ENCODE measurements at places on chromosomes 6 and 20.

- DNase-seq, result no peak
Measured at GRCh38 chr6:168130697-168131371, 51.8 kb upstream of the FRMD1 start.

DNA sequence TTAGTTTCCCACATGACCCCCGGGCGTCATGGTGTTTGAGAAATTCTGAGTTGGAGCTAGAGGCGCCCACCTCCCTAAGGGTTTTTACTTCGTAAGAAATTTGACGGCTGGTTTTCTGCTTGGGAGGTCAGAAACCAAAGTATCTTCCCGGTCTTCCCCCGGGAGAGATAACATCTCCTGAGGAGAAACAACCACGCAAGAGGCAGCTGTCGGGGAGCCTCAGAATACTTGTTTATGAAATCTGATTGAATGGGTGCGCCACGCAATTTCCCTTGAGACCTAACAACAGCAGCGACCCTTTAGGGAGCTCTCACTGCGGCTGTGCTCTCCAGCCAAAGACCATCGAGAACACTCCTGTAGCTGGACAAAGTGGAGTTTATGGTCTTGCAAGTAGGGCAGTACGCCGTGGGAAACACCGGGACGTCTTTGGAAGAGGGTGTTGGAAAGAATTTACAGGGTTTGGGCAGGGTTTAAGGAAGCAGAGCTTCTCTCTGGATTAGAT is 608 bp upstream of the EIF2S2 start:
- no peak for DNase-seq

DNA sequence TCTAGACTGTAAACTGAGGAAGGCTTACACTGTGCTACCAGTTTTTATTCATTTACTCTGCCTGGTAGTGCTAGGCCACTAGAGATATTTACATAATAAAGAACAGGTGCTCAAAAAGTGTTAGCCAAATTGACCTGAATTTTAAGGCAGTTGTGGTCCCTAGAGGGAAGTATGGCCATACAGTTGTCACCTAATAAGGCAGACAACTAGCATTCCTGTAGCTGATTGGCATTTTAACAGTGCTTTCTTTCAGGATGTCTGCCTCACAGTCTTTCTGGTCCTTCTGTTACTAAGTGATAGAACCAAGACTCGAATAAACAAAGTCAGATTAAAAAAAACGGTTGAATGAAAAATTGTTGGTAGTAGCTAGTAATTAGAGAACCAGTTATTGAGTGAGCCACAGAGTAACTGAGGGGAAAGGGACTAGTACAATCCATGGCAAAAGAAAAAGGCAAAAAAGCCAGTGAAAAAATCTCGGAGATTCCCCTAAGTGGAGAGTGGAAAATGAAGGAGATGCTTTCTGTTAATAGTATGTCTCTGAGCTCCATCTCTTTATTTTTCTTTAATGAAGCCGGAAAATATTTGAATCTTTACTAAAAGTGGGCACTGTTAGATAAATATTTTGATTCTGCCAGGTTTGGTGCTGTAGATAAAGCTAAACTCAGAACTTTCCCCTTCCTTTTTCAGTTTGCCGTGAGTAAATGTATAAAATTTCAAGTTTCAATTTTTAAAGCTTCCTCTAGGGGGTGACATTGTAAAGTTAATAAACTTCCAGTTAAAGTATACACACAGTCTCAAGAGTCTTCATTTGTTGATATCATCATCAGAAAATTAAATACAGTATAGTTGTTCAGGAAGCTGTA is 9.1 kb downstream of the VTA1 start:
- DNase-seq, result no peak

DNA sequence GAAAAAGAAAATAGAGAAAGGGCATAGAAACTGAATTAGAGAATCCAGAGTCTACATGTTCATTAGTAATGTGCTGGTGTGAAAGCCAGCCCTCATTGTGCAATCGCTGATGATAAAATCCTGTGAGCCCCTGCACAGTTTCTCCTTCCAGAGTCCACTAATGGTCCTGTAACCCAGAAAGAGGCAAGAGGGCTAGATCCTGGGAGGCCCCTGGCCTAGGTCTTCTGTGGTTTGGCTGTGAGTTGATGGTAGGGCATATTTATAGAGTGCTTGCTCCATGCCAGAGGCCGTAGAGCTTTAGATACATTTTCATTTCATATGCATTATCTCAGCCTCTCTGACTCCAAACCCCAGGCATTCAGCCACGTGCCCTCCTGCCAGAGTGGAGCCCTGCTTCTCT is 94.9 kb upstream of the MTHFD1L start:
- no peak for DNase-seq

GRCh38 chr6:19605624-19606023 is 231.5 kb upstream of the ID4 start:
- no peak for DNase-seq

GRCh38 chr6:42326248-42326647 is 108.6 kb upstream of the MRPS10 start:
- no peak for DNase-seq

GRCh38 chr20:57748601-57749130 is 38.9 kb upstream of the PMEPA1 start:
- peak; percentile 77 for DNase-seq

DNA sequence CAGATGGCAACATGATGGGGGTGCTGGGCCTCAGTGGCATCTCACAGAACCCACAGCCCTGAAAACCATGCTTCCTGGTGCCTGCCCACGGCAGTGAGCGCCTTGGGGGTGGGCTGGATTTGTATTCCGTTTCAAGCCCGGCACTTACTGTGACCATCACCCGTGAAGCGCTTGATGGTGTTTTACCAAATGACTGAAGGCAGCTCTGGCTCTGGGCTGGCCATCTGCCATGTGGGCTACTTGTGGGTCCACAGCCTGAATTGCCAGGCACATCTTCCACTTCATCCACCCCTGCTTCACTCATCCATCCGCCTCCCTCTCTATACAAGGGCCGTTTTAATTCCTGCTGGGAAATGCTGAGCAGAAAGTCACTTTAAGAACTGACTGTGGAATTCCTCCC is 250.9 kb upstream of the GMDS start:
- no peak for DNase-seq
